ENCODE measurements at places on chromosomes 11 and 22.

DNA sequence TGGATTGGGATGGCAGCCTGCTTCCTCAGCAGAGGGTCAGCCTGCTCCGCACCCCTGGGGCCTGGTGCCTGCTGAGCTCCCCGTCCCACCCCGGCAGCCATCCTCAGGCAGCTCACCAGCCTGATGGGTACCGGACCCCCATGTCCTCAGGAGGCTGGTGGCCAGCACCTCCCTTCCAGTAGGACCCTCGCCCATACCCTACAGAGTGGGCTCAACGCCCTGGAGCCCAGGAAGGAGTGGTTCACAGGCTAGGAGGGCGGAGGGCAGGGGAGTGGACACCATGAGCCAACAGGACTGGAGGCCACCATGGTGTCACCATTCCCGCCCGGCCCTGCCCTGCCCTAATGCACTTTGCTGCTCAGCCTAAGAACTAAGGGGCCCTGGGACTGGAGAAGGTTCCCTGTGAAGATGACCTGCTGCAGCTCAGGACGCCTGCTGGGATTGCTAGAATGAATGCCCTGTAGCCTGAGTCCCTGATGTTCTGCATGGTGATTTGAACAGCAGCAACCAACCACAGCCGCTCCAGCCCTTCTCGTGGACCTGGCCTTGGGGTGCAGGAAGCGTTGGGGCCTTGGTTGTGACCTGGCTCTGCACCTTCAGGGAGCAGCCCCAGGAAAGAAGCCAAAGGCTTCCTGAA lies 1080.8 kb downstream of the BRD1 start:
- no peak for DNase-seq

GRCh38 chr22:24972369-24972768 lies 19.9 kb downstream of the KIAA1671 start:
- DNase-seq: no peak

- DNase-seq: no peak
These were observed 5.0 kb downstream of the CYB561A3 start for GRCh38 chr11:61356706-61357105.

- DNase-seq: no peak
These were observed 10.2 kb upstream of the POU2F3 start for GRCh38 chr11:120229451-120230424.

DNA sequence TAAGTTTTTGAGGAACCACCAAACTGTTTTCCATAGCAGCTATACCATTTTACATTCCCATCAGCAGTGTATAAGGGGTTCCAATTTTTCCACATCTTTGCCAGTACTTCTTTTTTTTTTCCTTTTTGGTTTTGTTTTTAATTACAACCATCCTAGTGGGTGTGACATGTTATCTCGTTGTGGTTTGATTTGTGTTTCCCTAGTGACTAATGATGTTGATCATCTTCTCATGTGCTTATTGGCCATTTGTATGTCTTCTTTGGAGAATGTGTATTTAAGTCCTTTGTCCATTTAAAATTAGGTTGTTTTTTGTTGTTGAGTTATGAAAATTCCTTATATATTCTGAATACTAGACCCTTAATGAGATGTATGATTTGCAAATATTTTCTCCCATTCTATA lies 59.3 kb downstream of the STIM1 start:
- DNase-seq: no peak

- DNase-seq: no peak
These were observed 22.5 kb downstream of the LRRC10B start for GRCh38 chr11:61531044-61531443.

DNA sequence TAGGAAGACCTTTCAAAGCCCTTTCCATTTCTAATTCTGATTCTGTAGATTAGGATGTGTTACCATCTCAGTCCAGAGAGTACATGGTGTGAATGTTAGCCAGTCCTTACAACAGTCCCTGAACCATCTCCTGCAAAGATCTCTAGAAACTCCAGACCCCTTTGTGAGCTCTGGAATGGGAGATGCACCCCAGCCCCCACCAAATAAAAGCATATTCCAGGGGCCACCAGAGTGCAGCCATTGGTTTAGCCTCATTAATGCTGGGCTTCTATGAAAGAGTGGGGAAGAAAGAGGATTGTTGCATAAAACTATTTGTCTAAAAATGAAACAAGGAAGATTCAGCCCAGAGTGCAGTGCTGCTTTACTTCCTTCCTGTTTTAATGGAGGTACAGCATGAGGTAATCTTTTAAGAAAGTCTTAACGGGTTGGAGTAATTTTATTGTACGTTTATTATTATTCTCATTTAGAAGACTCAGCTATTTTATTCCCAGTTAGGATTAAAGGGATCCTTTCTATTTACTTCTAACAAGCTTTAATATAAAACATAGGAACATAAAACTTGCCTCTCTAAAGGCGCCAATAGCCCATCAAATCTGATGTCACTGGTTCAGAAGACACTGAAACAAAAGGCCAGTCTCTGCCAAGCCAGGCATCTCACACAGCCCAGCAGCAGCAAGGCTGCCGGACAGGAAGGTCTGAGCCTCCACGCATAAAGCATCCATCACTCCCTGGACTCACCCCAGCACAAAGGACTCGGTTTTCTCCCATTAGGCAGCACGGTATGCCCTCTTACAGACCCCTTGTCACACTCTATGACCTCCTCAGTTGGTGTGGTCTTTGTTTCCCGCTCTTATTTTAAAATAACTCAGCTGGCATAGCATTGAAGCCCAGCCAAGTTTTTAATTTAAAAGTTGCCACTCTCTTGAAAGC lies 203.9 kb upstream of the BLID start:
- no peak for DNase-seq
